ENCODE measurements at places on chromosomes 6 and 20.
A peak's percentile ranks its signal among the peaks of the same experiment; 100 is the strongest.

- DNase-seq: no peak
These were observed 60.1 kb downstream of the FAM217A start for GRCh38 chr6:4018924-4019236.

DNA sequence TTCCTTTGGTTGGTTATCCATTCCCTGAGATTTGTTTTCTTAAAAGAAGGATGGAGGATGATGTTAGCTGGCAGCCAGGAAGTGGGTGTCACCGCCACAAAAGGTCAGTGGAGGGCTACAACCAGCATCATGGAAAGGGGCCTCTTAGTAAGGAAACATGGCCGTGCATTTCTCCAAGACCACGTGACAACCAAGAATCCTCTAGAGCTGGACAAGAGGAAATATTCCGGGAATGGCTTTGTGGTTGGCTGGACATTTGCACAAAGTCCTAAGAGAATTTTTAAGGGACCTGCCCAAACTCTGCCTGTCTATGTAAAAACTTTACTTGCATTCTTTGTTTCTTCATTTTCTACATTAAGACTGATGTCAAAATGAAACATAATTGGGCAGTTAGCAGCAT is 399.9 kb upstream of the MARCKS start:
- DNase-seq: peak; percentile 92

- DNase-seq: no peak
These were observed 1.0 kb downstream of the CLIC5 start for GRCh38 chr6:46014511-46015118.

DNA sequence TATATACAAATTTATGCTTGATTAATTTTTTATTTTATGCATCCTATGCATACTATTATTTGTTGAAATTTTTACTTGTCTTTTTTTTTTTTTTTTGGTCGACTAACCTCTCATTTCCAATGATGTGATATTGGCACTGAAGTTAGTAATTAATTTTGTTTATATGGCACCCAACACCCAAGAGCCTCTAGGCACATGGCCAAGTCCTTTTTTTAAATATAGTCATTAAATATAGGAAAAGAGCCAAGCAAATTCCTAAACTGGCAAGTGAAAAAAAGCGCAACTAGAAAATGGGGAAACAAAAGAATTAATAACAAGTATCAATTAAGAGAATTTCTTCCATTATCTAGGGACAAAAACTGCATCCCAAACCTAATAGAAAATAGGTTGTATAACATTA is 85.5 kb upstream of the HS3ST5 start:
- DNase-seq: no peak

- DNase-seq: no peak
These were observed 109.2 kb downstream of the ARID1B start for GRCh38 chr6:156886409-156886808.

DNA sequence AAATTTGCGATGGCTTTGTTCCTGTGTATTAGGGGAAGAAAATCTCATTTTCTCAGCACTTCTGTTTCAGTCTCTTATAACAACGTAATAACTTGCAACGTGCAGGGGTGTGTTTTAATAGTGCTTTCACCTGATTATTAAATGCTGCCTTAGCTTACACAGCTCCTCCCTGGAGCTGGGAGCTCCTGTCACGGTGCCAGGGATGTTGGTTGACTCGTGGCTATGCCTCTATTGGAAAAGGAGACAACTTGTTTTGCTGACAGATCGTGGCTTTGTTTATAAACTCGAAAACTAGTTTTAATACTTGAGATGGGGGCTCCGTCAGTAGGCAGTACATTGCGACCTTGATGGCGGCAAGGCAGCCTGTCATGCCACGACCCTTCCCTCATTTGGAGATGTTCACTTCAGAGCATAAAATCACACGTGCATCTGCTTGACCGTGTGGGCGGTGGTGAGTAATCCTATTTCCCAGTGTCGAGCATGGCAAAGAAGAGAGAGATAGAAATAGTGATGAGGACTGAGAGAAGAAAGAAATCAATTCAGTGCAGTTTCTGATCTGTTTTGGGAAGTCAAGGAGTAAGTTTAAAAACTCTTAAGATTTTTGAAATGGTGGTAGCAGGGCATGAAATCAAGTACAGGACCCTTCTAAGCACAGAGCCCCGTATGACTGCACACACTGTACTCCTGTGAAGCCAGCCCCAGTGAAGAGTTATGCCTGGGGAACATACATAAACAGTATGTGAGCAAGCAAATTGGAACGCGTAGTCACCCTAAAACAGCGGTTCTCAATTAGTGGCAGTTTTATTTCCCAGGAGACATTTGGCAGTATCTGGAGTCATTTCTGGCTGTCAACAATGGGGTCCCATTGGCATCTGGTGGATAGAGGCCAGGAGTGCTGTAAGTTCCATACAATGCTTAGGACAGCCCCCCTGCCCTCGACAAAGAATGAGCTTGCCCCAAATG is 147.2 kb downstream of the DOK5 start:
- DNase-seq: no peak

- DNase-seq: no peak
These were observed 181.9 kb upstream of the KCNG1 start for GRCh38 chr20:51204794-51205193.

DNA sequence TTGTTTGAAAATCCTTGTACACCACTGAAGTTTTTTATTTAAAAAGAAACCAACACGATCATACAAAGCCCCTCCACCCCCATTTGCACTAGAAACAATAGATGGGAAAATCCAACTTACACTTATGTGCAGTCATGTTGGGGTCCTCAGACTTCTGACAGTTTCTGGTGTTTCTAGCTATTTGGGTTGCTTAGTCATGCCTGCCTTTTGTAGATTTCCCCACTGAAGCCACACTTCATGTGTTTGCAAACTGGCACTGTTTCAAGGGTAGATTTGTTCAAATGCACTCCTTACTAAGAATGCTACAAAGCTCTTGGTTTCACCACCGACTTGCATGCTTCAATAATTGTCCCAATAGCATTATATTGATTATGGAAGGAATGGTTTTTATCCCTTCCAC is 1.5 kb downstream of the SH3BGRL2 start:
- DNase-seq: no peak

DNA sequence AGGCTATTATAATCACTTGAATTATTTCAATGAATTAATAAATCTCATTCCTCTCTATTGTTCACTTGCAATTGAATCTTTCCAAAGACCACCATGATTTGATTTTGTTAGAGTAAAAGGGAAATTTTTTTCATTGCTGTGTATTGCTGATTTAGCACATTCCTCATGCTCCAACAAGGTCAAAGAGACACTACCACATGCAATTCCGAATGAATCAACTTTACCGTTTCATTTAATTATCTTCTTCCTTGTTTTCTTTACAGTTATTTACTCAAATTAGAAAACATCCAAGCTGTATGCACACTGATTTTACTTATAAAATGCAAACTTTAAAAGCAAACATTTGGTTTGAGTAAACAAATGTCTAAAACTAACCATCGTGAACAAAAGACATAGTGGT is 967 bp downstream of the KIAA0408 start:
- DNase-seq: no peak

- no peak for DNase-seq
These were observed 146.2 kb downstream of the MMS22L start for GRCh38 chr6:97136626-97137358.

GRCh38 chr6:168280899-168281245 is 38.7 kb downstream of the DACT2 start:
- no peak for DNase-seq
